HFF-Myc (cell line): ENCODE measurements at places on chromosomes 1 and 21.

DNA sequence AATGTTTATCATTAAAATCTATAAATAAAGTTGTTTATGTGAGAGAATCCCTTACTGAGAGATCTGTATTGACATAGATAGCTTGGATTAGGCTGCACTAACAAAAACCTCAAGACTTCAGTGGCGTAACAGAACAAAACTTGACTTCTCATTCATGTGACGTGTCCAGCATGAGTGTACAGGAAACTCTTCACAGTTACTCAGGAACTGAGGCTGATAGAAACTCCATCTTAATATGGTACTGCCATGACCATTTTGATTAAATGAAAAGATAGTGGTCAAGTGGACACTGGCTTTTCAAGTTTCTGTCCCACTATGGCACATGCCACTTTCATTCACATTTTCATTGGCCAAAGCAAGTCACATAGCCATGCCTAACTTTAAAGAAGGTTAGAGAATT lies 3.7 kb downstream of the ST3GAL3 start:
- DNase-seq = no peak

DNA sequence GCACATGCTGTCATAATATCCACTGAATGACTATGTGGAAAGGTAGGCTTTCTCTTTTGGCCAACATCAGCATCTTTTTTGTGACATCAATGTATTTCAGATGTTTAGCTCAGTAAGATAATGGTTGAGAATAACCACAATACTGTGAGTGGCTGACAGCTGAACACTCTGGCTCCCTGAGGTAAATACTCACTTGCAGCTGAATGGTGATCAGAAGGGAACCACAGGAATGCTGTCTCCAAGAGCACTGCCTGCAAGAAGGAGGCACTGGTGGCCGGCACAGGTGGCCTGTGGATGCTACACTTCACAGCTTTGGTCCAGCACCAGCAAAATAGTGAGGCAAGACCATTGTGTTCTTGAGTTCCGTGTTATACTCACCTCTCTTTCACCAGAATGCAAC lies 118.7 kb upstream of the PPM1J start:
- DNase-seq = no peak

GRCh38 chr1:247114351-247115140 lies 10.4 kb upstream of the ZNF669 start:
- DNase-seq = no peak

DNA sequence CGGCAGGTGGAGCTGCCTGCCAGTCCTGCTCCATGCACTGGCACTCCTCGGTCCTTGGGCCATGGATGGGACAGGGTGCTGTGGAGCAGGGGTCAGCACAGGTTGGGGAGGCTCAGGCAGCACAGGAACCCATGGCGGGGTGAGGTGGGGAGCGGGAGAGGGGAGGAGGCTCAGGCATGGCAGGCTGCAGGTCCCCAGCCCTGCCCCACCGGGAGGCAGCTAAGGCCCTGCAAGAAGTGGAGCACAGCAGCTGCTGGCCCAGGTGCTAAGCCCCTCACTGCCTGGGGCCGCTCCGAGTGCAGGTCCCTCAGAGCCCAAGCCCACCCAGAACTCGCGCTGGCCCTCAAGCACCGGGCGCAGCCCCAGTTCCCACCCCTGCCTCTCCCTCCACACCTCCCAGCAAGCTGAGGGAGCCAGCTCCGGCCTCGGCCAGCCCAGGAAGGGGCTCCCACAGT lies 691 bp upstream of the GBP5 start:
- no peak for DNase-seq

GRCh38 chr1:231242516-231243198 lies 1.6 kb downstream of the GNPAT start:
- no peak for DNase-seq

- DNase-seq = no peak
These were observed 521.6 kb upstream of the BEND5 start for GRCh38 chr1:49298304-49298703.

DNA sequence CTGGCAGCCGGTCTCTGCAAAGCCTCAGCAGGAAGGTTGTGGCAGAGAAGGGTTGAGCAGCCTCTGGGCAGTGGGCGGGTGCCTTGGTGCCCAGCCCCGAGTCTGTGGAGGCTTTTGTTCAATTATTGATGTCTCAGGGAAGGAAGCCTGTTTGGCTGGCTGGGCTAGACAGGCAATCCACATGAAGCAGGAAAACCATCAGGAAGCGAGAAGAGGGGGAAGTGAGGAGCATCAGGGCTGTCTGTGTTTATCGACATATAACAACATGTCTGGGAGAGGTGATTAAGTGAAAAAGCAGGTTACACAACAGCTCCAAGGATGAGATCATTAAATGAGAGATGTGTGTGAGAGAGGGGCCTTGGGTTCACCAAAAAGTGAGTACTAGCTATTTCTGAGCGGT lies 105.4 kb downstream of the UBE2U start:
- no peak for DNase-seq

DNA sequence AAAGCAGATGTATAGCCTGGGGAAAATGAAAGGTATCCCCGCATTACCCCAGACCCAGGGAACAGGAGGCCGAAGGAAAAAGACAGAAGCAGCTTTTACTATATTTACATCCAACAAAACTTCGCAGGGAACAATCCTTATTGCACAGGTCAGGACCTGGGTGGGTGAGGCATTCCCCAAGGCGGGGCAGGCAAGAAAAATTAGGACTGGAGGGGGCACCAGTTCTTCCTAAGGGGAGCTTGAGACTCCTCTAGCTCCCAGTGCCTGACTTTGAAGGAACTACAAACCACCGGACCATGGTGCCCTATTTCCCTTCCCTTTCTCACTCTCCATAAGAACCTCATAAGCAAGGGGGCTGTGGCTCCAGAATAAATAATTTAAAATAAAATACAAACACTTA lies 6.7 kb upstream of the GATAD2B start:
- no peak for DNase-seq

DNA sequence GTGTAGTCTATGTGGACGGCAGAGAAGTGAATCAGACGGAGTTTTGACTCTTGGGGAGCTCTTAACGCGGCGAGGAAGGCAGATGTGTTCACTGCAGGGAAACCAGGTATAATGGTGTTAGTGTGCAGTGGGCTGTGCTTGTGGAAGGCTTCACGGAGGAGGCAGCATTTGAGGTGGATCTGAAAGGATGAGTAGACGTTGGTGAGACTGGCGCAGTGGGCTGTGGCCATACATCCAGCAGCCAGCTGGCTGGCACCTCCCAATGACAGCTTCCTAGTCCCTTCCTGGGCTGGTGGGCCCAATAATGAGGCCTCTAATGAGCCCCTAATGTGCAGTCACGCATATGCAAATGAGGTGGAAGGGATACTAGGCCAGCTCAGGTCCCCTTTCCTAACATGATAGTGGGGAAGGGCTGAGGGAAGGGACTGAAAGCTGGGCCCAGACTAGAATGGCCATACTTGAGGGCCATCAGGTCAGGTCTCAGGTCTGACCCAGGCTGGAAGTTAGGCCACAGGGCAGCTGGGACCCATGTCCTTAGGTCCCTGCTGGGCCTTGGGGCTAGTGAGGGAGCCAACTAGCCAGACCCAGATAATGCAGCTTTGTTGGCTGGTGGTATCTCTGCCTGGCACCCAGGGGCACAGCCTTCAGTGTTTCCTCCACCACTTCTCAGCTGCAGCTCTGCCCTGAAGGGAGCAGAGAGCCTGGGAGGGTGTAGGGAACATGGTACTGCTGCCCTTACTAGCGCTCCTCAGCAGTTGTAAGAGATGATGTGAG lies 3.8 kb downstream of the MAP7D1 start:
- DNase-seq = no peak

DNA sequence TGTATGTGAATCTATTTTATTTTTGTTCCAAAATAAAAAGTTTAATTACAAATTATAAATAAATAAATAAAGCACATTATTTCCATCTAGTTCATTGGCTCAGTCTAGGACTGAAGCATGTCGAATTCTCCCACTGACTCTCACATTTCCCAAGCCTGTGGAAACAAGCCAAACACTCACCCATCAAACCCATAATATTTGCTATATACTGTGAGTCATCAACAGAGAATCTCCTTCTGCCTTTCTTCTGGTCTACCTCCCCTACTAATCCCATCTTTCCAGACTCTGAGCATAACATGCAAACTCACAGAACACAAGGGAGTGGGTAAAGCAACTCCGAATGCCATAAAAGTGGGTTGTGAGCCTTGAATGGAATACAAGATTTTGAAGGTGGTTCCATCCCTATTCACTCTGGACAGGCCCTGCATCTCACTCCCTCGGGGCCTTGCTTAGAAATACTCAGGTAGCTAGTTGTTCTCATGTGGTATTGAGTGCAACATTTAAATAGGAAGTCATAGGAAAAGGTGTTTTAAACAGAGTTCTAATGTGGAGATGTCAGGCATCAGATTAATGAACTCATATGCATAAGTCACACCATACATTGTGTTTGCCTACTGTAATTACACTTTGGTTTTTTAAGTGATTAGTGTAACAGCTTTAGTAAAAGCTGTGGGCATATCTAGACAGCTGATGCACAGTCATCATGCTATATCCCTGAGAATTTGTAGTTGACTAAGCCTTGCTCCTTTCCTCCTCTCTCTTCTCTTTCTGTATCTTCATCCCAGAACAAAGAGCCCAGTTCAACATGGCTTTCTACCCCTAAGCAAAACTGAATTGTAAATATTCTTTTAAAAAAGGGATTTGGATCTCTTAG lies 47.0 kb downstream of the F5 start:
- peak; percentile 33 for DNase-seq

GRCh38 chr1:9451081-9451480 lies 88.2 kb upstream of the SLC25A33 start:
- no peak for DNase-seq
